ENCODE measurements at places on chromosomes 4 and X.

GRCh38 chr4:182869697-182870096, 47.5 kb downstream of the DCTD start:
- DNase-seq: no peak

GRCh38 chr4:162149644-162150043, 14.2 kb downstream of the FSTL5 start:
- no peak for DNase-seq

GRCh38 chr4:161252520-161253141, 911.2 kb downstream of the FSTL5 start:
- peak; percentile 9 for DNase-seq

GRCh38 chr4:37138789-37139188, 105.8 kb upstream of the NWD2 start:
- no peak for DNase-seq

DNA sequence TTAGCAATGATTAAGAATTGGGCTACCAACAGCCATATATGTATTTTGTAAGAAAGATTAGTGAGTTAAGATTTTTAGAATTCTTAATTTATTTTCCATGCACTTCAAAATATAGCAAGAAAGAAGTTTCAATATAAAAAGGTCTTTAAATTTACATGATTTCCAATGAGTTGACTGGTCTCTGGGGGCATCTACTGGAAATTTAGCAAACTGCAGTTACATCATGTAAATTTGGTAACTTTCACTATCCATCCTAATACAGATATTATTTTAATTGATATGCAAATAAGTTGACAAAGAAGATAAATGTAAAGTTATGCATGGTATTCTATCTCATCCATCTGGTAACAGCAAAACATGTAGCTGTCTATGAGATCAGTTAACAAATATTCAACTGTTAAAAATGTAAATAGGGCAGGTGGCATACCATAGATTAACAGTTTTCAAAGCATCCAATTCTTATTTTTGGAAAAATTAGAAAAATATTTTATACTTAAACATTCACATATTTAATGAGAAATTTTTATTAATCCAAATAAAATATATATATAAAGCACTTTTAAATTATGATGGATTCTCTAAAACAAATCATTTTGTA, 29.1 kb downstream of the TTC29 start:
- DNase-seq: peak; percentile 52

- no peak for DNase-seq
Measured at GRCh38 chr4:41646862-41647261, 101.7 kb downstream of the PHOX2B start.

DNA sequence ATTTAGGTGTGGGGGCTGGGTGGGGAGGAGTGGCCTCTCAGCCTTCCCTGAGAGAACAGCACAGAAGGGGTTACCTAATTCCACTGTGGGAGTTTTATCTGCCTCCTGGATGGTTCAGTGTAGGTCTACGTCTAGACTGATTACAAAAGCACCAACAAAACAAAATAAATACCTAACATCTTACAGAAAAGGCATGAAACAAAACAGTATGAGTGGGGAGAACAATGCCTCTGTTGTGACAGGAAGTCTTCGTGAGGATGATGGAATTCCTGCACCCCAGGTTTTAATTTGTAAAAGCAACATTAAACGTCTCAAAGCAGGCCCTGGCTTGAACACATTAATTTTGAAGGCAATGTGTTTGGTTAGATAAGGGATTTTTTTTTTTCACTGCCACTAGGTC, 112.1 kb upstream of the GPC4 start:
- no peak for DNase-seq

DNA sequence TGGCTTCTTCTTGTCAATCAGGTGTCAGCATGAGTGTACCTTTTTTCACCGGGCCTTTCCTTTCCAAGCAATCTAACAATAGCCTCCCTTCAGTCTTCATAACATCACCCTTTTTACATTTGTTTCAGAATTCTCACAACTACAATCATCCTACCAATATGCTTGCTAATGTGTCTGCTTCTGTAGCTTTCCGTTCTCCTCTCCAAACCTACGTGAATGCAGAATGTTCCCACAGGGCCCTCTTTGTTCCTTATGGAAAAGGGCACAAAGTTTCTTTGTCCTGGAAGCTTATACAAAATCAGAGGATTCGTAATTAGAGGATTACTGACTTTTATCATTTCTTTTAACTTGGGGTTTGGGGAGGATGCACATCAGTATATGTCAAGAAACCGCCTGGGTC, 461.8 kb downstream of the CENPC start:
- no peak for DNase-seq

DNA sequence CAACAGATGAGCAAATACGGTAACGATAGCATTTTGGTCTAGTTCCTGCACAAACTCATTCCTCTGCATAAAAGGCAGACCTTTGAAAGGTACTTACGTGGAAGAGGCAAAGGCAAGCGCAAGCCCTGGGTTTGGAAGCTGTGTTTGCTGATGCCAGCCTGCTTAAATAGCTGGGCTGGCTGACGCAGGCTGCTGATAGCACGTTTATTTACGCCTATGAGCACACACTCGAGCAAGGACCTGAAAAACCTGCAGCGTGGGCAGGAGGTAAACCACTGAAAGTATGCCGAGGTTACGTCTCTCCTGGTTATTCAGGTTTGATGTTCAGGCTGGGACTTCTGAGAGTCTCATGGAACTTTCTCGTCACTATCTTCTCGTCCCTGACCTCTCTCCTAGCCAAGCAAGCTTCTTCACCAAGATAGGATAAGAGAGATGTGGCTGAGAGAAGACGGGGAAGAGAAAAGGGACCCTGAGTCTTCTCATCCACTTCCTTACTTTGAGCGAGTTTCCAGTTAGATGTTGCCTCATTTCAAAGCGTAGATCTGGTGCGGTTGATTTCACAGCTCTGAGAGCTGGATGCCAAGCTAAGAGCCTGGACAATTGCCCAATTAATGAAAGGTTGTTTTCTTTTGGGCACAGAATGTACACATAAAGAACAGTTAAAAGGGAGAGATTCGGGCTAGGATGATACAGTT, at the start of gene HOPX:
Gene HOPX, minus strand, starts transcription at position 139 of the 695 bp plus-strand sequence. CDS start 23,480 bp downstream, outside the sequence.
- peak; percentile 38 for DNase-seq

- no peak for DNase-seq
Measured at GRCh38 chr4:112142182-112142581, 3.1 kb upstream of the FAM241A start.

GRCh38 chr4:157072002-157072401, 3.9 kb upstream of the GLRB start:
- DNase-seq: peak; percentile 48

- DNase-seq: no peak
Measured at GRCh38 chrX:21678048-21678612, 20.0 kb upstream of the KLHL34 start.

GRCh38 chrX:68660746-68661145, 13.3 kb downstream of the STARD8 start:
- no peak for DNase-seq

DNA sequence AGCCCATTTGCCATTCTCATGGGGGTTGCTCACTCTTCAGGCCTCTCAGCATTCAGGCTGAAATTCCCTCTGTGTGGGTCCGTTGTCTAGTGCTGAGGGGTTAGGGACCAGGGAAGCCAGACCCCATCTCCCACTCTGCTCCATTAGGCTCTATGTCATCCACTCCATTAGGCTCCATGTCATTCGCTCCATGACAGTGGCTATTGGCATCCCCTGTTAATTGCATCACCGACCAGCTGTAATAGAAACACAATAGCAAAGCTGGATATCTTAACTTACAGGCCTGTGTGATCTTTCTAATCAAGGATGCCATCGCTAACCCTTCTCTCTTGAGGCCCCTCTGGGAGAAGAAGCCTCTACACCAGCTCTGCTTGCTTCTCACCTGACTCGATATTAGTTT, 25.7 kb upstream of the ZNF518B start:
- no peak for DNase-seq

DNA sequence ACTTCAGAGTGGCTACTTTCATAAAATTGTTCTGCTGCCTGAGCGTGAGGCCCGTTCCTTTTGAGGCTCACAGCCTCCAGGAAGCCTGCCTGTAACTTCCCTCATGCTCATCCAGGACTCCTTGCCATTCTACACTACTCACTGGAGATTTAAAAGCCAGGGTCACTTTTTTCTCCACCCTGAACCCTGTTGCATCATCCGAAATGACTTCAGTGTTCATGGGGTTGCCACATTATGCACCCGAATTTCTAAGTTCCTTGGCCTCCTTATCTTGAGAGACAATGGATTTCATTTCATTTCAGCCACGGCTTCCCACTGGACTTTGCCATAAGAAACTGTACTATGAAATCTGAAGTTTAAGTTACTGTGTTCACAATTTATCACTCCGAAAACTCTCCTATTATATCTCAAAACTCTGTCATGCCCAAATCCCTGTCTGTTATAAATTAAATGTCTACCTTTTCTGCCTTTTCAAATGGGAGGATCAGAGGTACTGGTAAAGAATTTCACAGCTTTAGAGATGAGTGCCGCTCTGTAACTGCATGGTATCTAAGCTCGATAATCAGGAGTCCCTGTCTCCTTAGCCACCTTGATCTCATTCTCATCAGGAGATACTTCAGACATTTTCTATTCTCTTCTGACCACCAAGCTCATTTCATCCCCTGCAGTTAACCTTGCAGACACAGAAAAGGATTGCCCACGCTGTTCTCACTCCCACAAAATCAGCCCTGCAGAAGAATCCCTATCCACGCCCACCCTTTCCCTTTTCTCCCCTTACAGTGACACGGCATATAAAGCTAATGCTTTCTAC, 59.9 kb downstream of the TRIML1 start:
- DNase-seq: no peak

DNA sequence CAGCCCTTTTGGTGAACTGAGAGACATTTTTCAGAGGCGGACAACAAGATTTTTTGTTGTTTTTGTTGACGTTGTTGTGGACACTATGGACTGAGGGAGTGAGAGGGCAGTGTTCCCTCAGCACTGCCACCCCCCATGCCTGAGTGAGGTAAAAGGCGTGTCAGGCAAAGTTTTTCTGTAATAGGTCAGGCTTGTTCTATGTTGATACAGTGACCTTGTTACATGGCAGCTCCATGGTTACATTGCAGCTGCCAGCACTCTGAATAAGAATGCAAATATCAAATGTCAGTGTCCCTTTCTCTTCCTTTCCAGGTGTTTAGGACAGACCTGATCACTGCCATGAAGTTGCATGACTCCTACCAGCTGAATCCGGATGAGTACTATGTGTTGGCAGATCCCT, 36.6 kb downstream of the JADE1 start:
- no peak for DNase-seq

DNA sequence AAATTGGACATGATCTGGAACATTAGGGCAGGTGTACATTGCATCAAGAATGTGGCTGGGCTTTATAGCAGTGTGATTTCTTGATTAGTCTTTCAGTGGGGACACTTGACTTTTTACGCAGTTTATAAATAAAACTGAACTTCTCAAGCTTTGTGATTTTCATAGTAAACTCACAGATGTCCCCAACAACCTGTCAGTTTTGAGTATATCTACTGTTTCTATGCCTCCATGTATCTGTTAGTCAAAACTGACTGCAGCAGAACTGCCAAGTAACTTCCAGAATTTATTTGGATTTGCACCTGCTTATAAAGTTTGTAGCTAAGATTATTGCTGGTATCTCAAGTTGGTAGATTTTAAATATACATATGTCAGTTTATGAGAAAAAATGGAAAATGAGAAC, 20.0 kb downstream of the PTTG2 start:
- DNase-seq: no peak

- DNase-seq: no peak
Measured at GRCh38 chrX:20325786-20326388, 59.2 kb upstream of the RPS6KA3 start.

- DNase-seq: no peak
Measured at GRCh38 chrX:16143968-16144367, 20.6 kb downstream of the GRPR start.

GRCh38 chr4:86223472-86223871, 136.4 kb downstream of the MAPK10 start:
- peak; percentile 0 for DNase-seq

Measured in suppressor macrophage treated with lipopolysaccharide for 4 hours (primary cell).